ENCODE measurements at places on chromosomes 4 and X.

DNA sequence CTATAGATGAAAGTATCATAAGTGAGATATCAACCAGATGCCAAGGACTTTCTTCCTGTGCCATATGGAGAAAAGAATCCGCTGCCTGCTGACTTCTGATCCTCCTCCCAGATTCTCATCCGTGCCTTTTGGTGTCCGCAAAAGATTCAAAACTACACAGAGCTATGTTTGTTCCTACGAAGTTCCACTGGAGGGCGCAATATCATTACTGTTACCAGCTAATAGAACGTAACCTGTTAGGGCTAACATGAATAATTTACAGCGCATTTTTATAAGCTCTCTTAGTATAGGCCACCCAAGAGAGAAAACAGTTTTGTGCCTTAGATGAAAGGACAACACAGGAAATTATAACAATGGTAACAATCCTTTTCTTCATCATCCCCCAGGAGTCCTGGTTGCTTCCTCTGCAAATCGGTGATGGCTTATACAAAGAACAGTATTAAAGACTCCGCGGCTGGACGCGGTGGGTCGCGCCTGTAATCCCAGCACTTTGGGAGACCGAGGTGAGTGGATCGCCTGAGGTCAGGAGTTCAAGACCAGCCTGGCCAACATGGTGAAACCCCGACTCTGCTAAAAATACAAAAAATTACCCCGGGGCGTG is 22.8 kb upstream of the CENPVL3 start:
- no peak for DNase-seq

- DNase-seq = no peak
These were observed 56.6 kb downstream of the SPRY1 start for GRCh38 chr4:123453061-123453680.

- peak; percentile 35 for DNase-seq
These were observed 50.8 kb downstream of the PRPS1 start for GRCh38 chrX:107678957-107679740.

GRCh38 chr4:62018537-62018936 is 818.4 kb downstream of the ADGRL3 start:
- DNase-seq = no peak

GRCh38 chr4:158816955-158817354 is 48.1 kb downstream of the FNIP2 start:
- DNase-seq = no peak

DNA sequence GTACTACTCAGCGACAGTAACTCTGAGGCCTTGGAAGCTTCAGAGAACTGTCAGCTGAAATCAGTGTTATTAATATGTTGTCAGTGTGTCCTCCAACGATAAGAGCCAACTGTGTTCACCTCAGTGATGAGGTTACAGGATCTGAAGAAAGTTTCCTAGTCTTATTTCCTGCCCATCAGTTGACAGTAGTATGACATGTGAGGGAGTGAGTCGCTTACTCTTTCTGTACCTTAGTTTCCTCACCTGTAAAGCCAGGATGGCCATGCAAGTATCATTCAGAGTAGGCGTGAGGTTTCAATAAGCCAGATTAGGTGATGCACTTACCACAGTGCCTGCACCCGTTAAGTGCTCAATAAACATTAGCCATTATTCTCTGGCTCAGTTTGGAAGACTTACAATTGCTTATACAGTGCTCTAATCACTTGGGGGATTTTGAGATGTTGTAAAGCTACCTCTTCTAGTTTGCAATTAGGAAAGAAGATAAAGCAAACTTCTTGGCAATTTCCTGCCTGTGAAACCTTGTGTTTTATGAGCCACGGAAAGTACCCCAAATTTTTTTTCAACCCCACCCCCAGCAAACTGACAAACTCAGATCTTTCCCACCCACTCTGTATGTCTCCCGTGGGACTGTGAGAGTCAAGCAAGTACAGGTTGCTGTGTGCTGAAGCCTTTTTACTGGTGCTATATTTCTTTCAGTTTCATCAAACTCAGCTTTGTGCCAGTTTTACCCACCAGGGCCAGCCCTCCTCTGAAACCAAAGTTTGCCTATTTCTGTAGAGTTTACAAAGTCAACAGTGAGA is 62.2 kb downstream of the ANXA3 start:
- DNase-seq = no peak

DNA sequence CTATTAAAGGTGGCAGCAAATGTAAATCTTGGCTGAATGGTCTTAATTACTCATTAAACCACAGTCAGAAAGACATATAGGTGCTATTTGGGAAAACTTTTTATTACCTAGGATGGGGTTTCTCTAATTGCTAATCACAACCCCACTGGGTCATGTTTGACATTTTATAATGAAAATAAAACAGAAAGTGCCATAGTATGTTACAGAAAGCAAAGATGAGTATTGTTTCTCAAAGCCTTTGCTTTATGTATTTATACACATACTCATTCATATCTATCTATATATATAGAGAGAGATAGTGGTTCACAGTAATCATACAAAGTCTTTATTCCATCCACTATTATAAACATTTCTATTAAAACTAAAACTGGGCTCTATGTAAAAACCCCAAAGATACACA is 18.2 kb downstream of the TMEM184C start:
- no peak for DNase-seq

Data from stimulated activated naive CD4-positive, alpha-beta T cell treated with Interleukin-2 at 50 U/mL for 16 hours (primary cell).